ENCODE measurements at places on chromosomes 12 and 14. TPM values are rescaled to one million over a fixed set of nuclear protein-coding genes. Genes with fewer than 3 reads are reported as not detected.

- no peak for DNase-seq
Measured at GRCh38 chr14:69753860-69754259, 13.1 kb upstream of the SRSF5 start.

The PPTC7 gene
- polyA plus RNA-seq = 134 TPM

The RAPGEF3 gene
- polyA plus RNA-seq = 29.9 TPM

DNA sequence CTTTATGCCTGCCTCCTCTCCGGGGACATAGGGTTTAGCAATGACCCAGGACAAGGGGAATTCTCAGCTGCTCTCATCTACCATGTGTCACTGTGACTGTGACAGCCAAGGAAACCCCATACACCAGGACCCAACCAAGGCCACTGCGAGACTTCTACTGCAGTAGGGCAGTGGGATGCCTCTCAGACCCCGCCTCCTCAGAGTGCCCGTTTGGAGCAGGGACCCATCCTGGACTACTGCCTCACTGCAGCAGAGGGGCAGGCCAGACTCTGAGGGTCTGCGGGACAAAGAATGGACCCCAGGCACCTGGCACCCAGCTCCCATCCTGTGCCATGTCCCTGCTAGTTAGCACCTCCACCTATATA, 71.3 kb upstream of the DDX11 start:
- no peak for DNase-seq

The GNPTAB gene
- 11.5 TPM for polyA plus RNA-seq

DNA sequence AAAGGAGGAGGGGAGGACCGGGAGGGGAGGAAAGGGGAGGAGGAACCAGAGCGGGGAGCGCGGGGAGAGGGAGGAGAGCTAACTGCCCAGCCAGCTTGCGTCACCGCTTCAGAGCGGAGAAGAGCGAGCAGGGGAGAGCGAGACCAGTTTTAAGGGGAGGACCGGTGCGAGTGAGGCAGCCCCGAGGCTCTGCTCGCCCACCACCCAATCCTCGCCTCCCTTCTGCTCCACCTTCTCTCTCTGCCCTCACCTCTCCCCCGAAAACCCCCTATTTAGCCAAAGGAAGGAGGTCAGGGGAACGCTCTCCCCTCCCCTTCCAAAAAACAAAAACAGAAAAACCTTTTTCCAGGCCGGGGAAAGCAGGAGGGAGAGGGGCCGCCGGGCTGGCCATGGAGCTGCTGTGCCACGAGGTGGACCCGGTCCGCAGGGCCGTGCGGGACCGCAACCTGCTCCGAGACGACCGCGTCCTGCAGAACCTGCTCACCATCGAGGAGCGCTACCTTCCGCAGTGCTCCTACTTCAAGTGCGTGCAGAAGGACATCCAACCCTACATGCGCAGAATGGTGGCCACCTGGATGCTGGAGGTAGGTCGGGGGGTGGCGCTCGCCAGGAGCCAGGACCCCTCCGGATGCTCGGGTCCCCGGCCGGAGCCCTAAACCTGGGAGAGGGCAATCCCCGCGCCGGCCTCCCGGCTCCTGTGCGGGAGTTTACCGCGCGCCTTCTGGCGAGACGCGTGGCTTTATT, at the start of gene CCND2:
Gene CCND2 (plus strand): TSS at position 111 of the 744 bp plus-strand sequence. CDS start 279 bp downstream, at position 390.
- DNase-seq = peak; percentile 86

DNA sequence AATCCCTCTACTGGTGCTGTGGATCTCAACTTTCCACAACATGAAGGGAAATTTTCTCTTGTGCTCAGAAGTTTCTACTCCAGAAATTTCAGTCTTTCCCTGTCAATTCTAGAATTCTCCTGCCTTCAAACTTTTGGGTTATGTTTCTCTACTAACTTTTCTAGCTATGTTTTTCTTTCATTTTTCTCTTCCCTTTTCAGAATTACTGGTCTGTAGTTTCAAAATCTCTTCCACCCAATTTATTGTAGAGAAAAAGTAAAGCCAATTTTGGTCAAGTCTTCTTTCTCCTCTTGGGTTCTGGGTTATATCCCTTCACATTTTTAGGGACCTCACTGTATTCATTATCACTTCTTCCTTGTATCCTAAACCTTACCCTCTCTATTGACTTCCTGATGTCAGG, 18.9 kb downstream of the CNTN1 start:
- no peak for DNase-seq

DNA sequence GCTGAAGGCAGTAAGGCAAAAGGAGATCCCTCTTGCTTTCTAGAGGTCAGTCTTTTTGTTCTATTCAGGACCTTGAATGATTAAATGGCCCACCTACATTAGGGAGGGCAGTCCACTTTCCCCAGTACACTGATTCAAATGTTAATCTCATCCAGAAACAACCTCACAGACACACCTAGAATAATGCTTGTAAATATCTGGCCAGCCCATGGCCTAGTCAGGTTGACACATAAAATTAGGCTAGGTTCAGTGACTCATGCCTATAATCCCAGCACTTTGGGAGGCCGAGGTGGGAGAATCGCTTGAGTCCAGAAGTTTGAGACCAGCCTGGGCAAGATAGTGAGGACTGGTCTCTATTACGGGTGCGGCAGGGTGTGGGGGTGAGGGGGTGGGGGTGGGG, 43.5 kb downstream of the MIPOL1 start:
- DNase-seq = no peak
